HCEC 1CT (cell line): ENCODE measurements at places on chromosomes 7 and 10.

DNA sequence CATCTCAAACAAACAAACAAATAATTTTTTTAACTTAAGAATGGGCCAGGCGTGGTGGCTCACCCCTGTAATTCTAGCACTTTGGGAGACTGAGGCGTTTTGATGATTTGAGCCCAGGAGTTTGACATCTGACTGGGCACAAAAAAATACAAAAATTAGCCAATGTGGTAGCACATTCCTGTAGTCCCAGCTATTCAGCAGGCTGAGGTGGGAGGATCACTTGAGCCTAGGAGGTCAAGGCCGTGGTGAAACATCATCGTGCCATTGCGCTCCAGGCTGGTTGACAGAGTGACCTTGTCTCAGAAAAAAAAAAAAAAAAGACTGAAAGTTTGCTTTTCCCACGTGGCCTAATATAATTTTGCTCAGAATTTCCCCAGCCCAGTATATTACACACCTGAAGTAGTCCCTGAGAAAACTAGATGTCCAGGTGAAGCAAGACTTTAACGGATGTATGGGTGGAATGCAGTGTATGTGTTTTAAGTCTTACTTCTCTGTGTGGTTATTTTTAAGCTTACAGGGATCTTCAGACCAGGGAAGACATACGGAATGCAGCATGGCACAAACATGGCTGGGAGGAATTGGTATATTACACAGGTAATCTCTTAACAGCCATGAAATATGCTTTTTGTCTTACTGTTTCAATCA is 32.6 kb downstream of the NIPSNAP2 start:
- DNase-seq = no peak

- DNase-seq = no peak
Observed at GRCh38 chr7:128400566-128400965, 9.2 kb downstream of the IMPDH1 start.

GRCh38 chr7:109901926-109902325 is 1189.0 kb upstream of the LRRN3 start:
- no peak for DNase-seq

DNA sequence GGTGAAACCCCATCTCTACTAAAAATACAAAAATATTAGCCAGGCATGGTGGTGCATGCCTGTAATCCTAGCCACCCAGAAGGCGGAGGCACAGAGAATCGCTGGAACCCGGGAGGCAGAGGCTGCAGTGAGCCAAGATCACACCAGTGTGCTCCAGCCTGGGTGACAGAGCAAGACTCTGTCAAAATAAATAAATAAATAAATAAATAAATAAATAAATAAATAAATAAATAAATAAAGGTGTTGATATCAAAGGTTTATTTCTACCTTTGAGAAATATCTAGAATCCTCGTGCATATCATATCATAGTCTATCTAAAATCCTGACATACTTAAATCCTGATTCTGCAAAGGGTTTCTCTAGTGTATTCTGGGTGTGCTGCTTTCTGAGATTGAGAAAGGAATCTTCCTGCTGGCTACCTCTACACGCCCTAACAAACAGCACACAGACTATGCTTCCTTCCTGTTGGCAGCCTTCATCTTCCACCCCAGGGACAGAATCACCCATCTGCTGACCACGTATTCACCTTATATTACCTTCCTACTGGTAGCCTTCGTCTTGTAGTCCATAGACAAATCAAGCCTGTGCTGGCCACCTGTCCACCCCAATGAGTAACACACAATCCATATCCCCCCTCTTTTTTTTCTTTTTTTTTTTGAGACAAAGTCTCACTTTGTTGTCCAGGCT is 8.7 kb downstream of the ABLIM1 start:
- DNase-seq = no peak

GRCh38 chr7:154347700-154348266 is 295.6 kb downstream of the DPP6 start:
- DNase-seq = no peak

DNA sequence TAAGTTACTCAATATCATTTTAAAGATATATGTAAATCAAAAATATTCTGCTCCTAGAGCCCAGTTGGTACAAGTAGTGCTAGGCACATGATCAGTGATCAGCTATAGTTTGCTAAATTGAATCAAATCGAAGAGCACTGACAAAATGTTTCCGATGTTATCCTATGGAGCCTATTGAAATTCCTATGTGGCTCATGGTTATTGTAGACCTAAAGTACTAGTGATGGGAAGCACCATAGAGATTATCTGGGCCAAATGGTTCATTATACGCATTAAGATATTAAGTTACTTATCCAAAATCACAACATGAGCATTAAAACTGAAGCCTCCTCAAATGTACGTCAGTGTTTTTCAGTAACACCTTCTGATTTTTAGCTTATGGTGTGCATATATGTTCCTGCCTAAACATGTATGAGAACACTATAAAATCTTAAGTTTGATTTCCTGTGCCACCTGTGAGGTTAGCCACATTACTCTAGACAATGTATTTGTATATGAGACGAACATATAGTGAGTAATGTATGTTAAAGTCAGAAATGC is 103.2 kb downstream of the IQUB start:
- no peak for DNase-seq

DNA sequence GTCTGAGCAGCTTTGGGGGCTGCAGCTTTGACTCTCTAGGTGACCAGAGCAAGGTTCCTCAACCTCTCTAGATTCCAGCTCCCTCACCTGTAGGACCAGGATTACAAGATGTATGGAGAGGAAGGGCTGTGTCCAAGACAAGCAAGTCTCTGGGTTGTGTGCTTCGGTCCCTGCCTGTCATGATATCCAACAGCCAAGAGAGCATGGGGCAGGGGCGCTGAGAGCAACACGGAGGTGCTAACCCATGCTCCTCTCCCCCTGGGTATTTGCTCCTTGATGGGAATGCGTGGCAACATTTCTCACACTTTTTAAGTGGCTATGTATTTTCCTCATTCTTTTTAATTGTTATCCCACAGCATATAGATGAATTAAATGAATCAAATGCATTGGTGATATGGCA is 10.3 kb downstream of the CDHR1 start:
- no peak for DNase-seq

DNA sequence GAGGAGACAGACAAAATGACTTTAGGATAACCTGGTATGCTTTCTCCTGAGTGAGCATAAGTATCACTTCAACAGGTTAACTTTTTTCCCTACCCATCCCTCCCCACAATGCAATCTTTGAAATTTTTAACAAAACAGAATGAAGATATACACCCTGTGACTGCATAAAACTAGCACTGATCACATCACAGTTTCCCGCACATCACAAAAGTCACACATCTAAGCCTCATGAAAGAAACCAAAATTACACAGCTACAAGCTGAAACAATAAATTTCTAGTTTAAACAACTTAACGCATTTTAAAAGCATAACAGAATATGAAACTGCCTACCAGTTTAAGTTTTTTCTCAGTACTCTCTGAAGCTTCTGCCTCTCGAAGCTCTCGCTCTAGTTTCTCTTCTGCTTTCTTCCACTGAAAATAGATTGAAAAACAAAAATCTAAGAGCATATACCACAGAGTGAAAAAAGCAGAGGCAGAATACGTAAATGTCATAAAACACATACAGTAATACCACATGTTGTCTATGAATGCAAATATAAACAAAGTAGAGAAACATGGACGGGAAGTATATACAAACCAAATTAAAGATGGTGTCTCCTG is 18.1 kb downstream of the NOC3L start:
- DNase-seq = no peak

DNA sequence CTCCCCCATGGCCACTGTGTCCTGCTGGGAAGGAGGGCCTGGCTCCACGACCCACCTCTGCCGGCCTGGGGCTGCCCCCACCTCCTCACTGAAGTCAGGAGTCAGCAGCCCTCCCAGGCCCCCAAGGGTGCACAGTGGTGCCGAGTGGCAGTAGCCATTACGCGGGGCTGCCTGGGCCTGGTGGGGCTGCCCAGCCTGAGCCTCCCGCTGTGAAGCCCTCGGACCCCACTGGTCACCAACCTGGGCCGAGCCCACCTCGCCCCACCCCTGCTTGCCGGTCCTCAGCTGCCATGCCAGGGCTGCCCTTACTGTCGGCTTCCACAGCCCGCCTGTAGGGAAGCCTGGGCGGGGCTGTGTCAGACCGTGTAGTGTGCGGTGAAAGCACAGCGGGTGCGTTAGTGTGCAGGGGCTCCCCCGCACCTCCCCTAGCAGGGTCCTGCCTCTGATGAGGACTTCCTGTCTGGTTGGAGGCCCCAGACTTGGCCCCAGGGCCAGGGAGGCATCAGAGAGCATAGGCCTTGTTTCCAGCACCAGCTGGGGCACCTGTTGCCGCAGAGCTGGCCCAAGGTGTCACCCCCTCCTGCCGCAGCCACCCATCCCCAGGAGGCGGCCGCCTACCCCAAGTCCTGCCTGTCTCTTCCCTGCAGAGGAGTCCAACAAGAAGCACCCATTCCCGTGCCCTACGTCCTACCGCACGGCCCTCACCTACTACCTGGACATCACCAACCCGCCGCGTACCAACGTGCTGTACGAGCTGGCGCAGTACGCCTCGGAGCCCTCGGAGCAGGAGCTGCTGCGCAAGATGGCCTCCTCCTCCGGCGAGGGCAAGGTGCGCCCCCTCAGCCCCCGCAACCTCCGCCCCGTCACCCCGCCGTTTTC is 10.0 kb downstream of the TMEM120A start:
- no peak for DNase-seq

GRCh38 chr10:31757386-31757791 is 171.2 kb downstream of the ARHGAP12 start:
- DNase-seq = no peak

GRCh38 chr10:28991333-28992270 is 297.3 kb upstream of the LYZL1 start:
- DNase-seq = peak; percentile 17

DNA sequence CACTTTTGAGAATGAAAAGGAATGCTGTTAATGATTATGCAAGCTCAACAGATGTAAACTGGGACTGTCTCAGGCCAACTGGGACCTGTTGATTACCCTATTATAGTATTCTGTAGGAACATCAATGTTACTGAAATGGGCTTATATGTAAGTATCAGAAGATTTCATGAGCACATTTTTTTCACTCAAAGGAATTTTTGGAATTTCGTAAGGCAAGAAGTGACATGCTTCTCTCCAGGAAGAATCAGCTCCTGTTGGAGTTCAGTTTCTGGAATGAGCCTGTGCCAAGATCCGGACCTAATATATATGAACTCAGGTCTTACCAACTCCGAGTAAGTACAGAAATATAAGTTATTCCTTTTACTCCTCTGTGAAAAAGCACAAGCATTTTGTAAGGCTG is 19.2 kb downstream of the NIPSNAP2 start:
- no peak for DNase-seq

- DNase-seq = no peak
Observed at GRCh38 chr10:47026301-47027107, 115.3 kb downstream of the PTPN20 start.

DNA sequence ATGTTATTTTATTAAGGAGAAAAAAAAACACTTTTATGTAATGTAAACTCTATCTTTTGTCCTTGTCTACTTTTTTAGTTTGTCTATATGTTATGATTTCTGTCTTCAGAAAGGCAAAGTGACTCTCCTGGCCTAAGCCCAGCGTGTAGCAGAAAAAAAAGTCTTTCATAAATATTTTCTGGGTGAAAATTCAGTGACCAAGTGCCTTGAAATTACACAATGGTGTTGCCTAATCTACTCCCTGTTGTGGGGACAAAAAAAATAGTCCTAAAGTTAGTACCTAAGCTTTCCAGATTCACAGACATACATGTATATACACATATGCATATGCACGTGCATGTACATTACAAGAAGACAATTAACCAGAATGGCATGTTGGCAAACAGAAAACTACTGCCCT is 1257.8 kb upstream of the SORCS1 start:
- peak; percentile 36 for DNase-seq

DNA sequence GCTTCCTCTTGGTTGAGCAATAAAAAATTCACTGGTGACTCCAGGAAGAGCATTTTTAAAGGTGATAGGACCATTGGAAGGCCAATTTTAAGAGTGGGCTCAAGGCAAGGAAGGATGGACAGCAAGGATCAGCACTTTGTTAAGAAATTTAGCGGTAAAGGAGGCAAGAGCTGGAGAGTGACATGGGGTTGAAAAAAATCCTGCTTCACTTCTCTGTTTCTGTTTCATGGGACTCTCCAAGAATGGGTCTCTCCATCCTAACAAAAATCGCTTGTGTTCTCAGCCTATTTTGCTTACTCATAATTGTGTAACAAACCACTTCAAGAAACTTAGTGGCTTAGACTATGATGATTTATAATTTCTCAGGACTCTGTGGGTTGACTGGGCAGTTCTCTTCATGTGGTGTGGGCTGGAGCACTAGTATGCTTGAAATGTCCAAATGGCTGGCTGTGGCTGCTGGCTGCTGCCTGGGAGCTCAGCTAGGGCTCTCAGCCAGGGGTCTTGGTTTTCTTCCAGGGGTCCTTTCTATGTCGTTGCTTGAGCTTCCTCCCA is 59.8 kb upstream of the ZNRF2 start:
- DNase-seq = peak; percentile 79

- peak; percentile 76 for DNase-seq
Observed at GRCh38 chr7:29287366-29287765, 92.8 kb downstream of the CHN2 start.

DNA sequence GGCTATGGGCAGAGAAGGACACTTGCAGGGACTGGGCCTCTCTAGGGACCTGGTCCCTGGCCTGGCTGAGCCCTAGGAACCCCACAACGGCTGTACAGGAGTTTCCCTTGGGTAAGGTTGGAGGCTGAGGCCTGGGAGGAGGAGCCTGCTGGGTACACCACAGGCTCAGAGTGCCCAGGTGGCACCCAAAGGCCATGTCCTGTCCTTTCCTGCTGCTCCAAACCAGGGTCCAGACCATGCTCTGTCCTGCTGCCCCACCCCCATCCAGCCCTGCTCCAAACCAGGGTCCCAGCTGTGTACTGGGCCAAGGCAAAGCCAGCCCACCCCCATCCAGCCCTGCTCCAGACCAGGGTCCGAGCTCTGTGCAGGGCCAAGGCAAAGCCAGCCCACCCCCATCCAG is 35.3 kb upstream of the ZNF488 start:
- DNase-seq = no peak

- no peak for DNase-seq
Observed at GRCh38 chr10:88933564-88933963, 19.0 kb downstream of the ACTA2 start.

DNA sequence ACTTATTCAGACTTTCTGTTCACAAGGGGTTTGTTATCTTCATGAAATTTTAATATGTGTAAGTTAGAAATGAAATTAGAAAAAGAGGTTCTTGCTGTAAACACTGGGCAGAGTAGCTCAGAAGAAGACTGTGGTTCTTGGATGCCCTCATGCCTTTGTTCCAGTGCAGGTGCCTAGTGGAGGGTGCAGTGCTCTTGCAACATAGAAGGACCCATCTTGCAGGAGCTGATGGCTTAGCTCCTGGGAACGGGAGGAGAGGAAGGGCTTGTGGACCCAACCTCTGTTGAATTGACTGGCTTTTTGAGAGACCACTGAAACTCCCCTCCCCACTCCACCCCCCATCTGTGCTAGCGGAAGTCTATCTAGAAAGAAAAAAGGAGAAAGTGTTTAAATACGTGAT is 116.8 kb downstream of the GLCCI1 start:
- no peak for DNase-seq

DNA sequence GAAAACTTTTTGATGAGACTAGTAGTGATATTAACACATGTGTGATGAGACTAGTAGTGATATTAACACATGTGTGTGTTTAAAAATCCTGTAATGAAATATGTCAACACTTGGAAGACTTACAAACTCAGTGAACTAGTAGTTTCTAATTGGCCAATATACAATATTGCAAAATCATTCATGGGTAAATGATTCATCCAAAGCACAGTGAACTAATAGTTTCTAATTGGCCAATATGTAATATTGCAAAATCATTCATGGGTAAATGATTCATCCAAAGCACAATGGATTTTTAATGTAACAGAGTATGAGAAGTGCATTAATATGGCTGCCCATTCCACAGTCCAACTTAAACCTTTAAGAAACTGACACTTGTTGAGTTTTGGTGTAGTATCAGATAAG is 77.8 kb downstream of the ATAD1 start:
- peak; percentile 96 for DNase-seq
